ENCODE measurements at places on chromosomes 7 and 10.

GRCh38 chr10:35640474-35640873 lies 1.6 kb downstream of the FZD8 start:
- DNase-seq: peak; percentile 72

- DNase-seq: no peak
These were observed 29.7 kb downstream of the RASGEF1A start for GRCh38 chr10:43237128-43237527.

- no peak for DNase-seq
These were observed 6.4 kb downstream of the DLX6 start for GRCh38 chr7:97011536-97012364.

DNA sequence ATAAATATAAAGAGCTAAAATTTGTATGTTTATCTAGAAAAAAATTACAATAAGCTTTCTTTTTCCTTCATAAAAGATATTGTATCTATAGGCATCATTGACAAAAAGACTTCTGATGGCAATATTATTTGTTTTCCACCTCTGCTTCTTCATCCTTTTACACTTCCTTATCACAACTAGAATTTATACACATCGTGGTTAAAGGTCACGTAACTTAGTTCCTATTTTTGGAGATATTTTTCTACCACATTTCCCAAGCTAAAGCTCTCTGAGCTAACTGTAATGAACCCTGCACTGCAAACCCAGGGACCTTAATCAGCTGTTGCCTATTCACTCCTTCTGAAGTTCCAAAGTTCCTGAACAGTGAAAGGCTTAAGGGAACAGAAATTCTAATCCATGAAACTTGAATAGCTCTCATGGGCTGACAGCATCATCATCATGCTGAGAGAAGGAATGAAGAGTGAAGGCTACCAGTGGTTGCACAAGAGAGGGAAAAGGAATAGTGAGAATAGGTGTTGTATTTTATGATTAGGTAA lies 106.1 kb upstream of the SLC13A1 start:
- DNase-seq: no peak

- no peak for DNase-seq
These were observed 662 bp downstream of the NRCAM start for GRCh38 chr7:108455551-108455997.

GRCh38 chr10:13079776-13080050 lies 20.2 kb upstream of the OPTN start:
- DNase-seq: no peak

GRCh38 chr7:47601119-47601880 lies 19.4 kb upstream of the TNS3 start:
- DNase-seq: peak; percentile 97

DNA sequence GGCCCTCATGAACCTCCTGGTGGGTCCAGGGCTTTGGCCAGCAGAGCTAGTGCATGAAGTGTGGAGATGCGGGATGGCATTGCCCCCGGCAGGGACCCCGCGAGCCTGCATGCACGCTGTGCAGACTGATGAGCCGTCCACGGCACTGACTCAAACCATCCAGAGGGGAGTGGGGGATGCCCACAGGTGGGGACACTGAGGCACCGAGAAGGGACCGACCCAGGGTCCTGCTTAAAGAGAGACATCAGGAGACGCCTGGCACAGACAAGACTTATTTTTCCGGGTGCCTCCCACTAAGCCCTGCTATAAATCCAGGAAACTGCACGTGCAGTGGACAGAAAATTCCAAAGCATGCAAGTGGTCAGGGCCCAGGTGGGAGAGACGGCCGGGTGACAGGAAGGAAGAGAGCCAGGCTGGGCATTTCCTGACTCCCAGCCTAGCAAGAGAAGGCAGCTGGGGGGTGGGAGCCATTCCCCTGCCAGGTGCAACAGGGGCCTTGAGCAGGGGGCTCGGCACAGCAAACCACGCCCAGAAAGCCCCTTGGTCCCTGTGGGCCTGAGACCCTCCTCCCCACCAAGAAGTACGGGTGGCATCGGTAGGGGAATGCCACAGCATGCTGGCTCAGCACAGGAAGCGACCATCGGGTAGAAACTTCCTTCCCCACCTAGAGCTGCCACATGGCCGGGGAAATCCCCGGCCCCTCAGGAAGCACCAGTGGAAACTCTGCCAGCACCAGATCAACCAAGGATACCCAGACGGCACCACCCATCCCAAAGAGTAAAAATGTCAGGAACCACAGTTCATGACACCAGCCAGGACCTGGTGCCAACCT lies 91.5 kb downstream of the FOXL3 start:
- DNase-seq: no peak

GRCh38 chr10:113293167-113293566 lies 259.7 kb upstream of the HABP2 start:
- DNase-seq: no peak

GRCh38 chr7:2312267-2312929 lies 1.8 kb downstream of the SNX8 start:
- no peak for DNase-seq

GRCh38 chr10:22252801-22253579 lies 35.2 kb upstream of the EBLN1 start:
- peak; percentile 19 for DNase-seq

DNA sequence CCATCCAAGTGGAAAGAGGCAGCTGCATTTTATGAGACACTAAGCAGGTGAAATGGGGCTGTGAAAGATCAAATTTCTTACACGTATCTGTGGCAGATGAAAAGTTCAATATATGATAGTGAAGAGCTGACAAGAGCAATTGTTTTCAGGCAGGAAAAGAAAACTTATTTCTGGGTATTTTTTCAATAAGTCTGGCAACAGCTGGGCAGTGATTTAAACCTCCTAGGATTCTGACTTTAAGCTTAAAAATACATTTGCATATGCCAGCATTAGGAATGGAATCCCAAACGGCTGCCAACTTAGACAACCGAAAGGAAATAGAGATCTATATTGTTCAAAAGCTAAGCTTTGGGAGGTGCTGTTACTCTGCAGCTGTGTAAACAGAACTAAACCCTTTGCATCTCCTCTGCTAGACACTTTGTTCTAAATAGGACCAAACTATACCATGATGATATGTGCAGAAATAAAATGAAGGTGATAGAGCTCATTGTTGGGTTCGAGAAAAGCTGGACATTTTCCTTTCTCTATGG lies 26.1 kb downstream of the DYNC1I1 start:
- no peak for DNase-seq

GRCh38 chr10:62939698-62940097 lies 123.5 kb upstream of the EGR2 start:
- no peak for DNase-seq

- DNase-seq: no peak
These were observed 215.7 kb downstream of the HTR7 start for GRCh38 chr10:90642136-90642535.
